Non-pigmented ciliary epithelial cell (primary cell): ENCODE measurements at places on chromosomes 11 and 22.

DNA sequence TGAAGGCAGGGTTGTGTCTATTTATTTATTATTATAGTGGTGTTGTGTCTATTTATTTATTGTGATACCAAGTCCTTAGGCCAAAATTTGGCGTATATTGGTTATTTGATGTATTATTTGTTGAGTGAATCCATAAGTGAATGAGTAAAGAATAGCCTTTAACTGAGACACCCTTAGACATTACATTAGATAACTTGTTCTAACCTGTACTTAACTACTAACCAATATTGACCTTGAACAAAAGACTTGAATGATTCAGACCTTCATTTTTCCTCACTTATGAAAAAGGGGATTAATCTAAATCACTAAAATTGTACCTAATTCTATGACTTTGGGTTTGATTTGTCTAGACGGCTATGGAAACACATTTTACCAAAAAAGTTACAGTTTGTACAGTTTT lies 370.5 kb downstream of the JRKL start:
- DNase-seq: no peak

GRCh38 chr11:9069256-9069655 lies 22.1 kb downstream of the SCUBE2 start:
- DNase-seq: no peak

GRCh38 chr22:35663371-35663770 lies 15.1 kb downstream of the APOL6 start:
- no peak for DNase-seq

- no peak for DNase-seq
These were observed 153.8 kb upstream of the E2F8 start for GRCh38 chr11:19394525-19395016.

DNA sequence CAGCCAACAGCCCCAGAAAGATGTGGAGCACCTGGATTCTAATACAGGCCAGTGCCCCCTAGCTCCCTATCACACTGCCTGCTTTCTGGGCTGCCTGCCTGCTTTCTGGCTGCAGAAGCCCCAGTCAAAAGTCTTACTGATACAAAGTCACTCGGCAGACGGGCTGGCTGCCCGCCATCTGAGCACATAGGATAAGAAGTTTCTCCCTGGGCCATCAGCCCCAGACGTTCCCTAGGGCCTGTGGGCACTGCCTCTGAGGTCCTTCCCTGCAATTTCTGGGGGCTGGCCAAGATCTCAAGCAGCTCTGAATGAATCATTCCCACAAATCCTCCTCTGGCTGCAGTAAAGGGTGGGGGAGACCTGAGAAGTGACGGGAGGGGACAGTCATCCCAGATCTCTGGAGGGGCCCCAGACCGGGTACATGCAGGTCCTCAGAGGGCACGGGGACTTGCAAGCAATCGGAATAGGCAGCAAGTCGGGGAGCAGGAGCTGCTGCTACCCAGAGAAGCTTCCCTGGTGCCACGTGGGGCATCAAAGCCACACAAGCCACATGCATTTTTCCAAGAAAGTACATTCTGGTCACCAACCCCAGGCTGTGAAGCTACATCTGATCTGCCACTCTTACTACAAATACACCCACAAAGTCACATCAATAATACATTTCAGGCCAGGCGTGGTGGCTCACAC lies 4.7 kb downstream of the TPST2 start:
- peak; percentile 23 for DNase-seq

DNA sequence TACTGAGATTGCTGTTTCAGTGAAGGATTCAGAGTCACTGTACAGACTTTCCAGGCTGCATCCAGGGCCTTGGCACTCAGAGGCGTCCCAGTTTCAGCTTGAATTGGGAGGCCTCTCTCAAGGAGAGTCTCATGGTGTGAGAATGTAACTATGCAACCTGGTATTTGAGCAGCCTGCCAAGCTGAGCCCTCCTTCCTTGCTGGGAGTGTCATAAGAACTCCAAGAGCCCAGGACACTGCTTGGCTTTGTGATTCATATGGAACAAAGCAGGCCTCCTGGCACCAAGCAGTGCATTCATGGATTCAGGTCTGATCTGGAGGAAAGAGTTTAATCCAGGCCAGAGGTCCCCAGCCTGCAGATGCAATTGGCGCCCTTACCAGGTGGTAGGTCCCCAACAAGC lies 171.7 kb downstream of the DBX1 start:
- DNase-seq: peak; percentile 53

GRCh38 chr11:87779276-87780067 lies 395.8 kb downstream of the RAB38 start:
- no peak for DNase-seq
